ENCODE measurements at places on chromosomes 5 and 9.

DNA sequence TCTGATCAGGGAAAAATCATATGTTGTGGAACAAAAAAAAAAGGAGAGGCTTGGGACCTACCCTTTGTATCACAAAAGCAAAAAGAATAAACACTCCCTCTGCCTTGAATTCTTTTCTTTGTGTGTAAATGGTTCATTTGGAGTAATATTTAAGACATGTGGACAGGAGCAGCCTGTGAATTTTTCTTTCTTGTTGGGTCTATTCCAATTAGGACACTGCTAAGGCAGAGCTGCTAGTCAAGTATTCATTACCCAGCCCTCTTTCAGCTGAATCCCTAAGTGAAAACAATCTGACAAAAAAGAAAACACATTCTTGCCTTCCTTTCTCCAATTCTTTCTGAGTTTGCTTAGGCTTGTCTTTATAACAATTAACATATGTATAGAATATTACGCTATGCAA, 330.0 kb downstream of the EBF1 start:
- no peak for DNase-seq

- no peak for DNase-seq
These were observed 6.3 kb downstream of the MAMDC4 start for GRCh38 chr9:136858452-136858843.

DNA sequence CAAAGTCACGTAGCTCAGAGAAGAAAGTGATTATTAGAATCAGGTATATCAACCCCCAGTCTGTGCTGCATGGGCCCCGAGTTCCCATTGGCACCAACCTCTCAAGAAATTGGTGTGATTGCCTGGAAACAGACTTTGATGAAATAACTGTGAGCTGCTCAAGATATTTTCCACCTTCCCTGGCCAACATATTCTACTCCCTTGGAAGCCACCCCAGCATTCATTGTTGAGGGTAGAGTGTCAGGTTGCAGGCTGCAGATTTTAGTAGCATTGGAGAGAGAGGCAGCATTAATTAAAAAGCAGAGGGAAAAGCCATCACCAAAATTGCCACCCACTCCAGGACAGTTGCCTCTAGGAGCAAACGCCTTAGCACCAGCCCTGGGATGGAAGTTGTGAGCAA, 154.2 kb upstream of the TNPO1 start:
- no peak for DNase-seq

DNA sequence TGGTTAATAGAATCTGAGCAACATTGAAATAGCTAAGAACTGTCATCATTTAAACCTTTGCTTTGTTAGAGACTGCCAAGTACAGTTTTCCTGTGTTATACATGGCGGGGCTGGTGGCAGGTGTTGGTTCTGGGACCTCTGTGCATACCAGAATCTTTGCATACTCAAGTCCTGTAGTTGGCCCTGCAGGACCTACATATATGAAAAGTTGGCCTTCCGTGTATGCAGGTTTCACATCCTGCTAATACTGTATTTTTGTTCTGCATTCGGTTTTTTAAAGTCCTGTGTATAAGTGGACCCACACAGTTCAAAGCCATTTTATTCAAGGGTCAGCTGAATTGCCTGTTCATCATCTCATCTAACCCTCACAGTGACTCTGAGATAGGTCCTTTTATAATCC, 36.4 kb downstream of the LARP1 start:
- no peak for DNase-seq

DNA sequence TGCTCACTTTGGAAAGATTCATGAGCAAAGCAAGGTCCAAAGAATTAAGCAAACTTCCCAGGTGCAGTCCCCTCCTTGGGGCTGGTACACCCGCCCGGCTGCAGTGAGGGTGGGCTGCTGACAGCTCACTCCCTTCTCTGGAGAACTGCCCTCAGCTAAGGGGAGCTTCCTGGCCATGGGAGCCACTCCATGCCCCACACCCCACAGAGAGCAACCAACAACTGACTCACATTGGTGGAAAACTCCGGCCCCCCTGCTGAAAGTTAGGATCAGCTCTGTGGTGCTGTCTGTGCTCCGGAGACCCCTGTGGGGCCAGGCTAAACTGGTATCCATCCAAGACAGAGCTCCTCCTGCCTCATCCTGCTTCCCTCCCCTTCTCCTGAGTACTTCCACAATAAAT, 223.0 kb downstream of the GABBR2 start:
- DNase-seq: no peak

DNA sequence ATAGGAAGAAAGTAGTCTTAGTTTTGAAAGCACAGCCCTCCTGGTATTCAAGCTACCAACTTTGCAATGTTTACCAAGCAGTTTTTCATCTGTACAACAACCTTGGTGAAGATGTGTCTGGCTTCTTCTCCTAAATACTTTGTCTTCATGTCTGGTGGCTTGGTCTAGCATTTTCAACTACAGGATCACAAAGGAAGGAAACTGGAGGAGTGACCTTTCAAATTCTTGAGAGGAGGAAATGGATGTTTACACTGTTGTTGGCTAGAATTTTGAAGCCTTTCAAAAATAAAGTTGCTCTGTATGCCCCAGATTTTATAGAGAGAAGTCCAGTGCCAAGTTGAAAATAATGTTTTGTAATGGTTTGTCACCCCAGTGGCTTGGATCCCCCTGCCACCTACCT, 16.3 kb downstream of the PAM start:
- no peak for DNase-seq

- no peak for DNase-seq
These were observed 148.8 kb downstream of the IRX2 start for GRCh38 chr5:2602451-2603271.

DNA sequence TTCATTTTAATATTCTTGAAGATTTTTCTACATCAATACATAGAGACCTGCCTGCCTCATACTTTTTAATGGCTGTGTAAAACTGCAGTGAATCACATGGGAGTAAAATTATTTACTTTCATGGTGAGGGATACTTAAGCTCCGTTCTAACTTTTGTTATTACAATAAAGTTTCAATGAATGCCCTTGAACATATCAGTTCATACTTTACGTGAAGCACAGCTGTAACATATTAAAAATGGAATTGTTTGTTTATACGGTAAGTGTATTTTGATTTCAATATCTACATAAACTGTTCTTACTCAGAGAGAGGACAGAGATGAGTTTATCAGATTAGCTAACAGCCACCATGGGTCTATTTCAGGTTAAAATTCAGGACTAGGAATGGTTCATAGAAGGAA, 155.1 kb downstream of the NR3C1 start:
- DNase-seq: no peak

DNA sequence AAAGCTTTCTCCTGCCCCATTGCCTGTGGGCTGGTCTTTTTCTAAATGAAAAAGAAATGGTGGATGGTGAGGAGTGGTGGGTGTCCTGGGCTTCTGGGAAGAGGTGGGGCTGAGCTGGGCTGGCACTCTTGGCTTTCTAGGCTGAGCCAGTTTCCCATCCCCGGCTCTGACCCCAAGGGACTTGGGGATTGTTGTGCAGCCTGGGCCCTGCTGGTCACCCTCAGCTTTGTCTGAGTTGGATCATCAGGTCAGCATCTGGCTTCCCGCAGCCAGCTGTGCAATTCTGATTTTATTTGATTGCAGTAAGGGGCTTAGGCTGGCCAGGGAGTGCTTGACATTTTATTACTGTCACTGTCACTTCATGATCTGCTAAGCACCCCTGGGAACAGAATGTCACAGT, 25.3 kb downstream of the GLRA1 start:
- no peak for DNase-seq

DNA sequence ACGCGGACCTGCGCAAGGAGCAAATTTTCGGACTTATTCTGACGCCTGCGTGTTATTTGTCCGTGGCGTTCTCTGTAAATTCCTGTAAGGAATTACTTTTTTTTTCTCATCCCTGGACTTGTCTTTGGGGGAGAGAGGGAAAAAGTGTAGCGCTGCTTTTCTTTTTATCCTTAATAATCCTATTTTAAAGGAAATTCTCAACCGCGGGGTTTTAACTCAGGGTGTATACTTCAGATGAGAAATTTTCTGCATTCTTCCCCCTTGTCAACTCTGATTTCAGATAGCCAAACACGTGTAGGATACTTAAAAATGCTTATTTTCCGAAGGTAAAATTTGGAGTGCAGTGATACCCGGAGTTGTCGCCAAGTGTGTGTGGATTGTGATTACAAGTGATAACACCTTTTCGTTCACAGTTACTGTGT, 853 bp downstream of the DCP2 start:
- DNase-seq: no peak

GRCh38 chr5:132215329-132215728, 12.3 kb downstream of the P4HA2 start:
- no peak for DNase-seq

GRCh38 chr5:140196115-140196814, 21.3 kb downstream of the CYSTM1 start:
- DNase-seq: no peak

GRCh38 chr9:129078691-129079503, 2.0 kb upstream of the DOLPP1 start:
- no peak for DNase-seq

DNA sequence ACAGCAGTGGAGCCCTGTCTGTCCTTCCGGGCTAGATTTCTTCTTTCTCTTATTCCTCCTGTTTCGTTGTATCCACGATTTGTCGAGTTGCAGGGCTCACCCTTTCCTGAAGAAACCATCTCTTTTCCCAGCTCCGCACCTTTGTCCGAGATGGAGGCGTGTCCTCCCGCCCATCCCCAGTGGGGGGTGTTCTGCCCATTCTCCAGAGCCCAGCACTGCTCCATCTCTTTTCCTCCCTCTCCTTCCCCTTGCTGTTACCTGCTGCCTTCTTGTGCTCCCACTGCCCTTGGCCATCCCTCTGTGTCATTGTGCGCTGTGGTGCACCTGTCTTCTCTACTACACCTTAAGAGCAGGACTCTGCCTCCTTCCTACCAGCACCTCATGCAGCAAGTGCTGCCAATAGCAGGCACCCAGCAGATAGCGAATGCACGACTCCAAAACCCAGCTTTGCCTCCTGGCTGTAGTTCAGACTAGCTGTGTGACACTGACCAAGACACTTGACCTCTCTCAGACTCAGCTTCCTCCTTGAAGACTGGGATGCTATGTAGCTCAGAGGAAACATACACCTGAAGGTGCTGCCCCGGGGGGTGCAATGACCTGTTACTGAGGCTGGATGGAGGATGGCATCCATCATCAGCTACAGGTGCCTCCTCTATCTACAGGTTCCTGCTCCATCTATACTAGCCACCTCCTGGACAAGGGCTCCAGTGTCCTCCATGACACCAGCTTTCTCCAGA, 8.9 kb downstream of the OR13J1 start:
- no peak for DNase-seq

- DNase-seq: no peak
These were observed 37.4 kb downstream of the ARHGEF37 start for GRCh38 chr5:149618581-149619248.

GRCh38 chr5:72840041-72840440, 23.6 kb downstream of the TNPO1 start:
- DNase-seq: no peak

DNA sequence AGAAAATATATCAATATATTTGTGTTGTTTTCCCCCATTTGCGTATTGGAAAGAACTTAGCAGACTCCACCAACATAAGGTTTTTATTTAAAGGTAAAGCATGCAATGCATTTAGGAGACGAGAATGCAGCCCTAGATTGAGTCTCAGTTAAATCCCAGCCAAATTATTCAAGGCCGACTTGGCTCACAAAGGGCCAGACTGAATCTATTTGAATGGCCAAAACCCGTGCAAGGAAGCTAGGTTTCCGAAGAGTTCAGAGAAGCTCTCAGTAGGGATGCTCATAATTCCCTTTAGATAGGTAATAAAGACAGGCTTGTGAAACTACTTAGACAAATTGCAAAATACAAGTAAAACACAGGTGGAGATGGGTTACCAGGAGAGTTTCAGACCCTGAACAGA, 520.3 kb downstream of the CDH9 start:
- DNase-seq: no peak

DNA sequence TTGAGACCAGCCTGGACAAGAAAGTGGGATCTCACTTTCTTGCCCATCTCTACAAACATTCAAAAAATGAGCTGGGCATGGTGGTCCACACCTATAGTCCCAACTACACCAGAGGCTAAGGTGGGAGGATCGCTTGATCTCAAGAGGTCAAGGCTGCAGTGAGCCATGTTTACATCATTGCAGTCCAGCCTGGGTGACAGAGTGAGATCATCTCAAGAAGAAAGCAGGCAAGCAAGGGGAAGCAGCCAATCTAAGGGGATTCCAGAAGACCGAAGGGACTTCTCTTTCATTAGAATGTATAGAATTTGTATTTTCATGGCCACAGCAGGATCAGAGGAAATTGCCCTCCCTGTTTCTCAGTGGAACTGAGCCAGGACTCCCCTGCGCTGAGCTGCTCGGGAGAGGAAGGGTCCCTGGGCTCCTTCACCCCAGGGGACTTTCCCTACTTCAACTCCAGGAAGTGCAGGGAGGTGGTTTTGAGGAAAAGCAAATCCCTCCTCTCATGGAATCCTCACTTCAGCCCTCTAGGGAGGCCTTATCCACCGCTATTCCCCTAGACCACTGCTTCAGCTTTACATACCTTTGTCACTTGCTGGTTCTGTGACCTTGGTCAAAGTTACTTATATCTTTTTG, 12.1 kb downstream of the WWC1 start:
- no peak for DNase-seq

- no peak for DNase-seq
These were observed 125.6 kb downstream of the ALDH1A1 start for GRCh38 chr9:72826996-72827949.

DNA sequence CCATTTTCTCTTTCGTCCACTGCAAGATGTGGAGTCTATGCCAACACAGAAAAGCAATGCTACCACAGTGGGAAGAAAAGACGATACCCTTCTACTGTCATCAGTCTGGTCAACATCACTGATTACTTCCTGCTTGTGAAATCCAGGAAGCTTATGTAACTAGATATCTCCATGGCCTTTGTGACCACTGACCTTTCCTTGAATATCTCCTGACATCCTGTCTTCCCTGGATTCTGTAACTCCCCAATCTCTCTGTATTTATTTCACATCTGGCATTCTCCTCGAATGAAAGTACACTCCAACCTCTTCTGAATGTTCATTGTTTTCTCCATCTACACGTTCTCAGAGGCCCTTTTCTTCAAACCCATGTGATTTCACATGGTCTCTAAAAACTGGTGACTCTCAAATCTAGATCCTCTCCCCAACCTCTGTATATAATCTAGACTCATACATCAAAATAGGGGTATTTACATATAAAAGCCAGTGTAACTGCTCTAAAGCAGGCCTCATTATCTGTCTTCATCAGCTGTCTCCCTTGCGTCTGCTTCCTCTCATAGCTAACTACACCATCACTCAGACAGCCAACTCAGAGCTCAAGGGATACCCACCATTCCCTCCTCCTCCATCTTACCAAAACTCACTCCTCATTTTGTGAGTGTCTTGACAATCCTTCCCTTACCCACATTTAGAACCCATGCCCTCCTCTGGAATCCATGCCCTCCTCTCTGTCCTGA, 156.8 kb downstream of the SEMA5A start:
- no peak for DNase-seq

DNA sequence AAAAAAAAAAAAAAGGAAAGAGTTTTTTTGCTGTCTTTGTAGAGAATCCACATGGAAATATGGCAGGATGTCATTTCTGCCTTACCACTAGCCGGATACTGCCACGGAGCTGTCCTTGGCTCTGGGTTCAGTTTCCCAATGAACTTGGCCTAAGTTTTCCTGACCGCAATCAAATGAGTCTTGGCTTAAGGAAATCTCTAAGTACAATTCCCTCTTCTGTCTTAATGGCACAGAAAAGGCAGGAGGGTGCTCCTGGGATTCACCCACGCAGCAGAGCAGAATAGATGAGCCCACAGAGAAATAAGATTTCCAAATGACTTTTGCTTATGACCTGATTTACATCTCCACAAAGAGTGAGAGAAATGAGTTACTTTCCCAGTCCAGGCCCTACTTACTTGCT, 284.0 kb upstream of the VLDLR start:
- no peak for DNase-seq
